ENCODE measurements at places on chromosomes 6 and 20.

DNA sequence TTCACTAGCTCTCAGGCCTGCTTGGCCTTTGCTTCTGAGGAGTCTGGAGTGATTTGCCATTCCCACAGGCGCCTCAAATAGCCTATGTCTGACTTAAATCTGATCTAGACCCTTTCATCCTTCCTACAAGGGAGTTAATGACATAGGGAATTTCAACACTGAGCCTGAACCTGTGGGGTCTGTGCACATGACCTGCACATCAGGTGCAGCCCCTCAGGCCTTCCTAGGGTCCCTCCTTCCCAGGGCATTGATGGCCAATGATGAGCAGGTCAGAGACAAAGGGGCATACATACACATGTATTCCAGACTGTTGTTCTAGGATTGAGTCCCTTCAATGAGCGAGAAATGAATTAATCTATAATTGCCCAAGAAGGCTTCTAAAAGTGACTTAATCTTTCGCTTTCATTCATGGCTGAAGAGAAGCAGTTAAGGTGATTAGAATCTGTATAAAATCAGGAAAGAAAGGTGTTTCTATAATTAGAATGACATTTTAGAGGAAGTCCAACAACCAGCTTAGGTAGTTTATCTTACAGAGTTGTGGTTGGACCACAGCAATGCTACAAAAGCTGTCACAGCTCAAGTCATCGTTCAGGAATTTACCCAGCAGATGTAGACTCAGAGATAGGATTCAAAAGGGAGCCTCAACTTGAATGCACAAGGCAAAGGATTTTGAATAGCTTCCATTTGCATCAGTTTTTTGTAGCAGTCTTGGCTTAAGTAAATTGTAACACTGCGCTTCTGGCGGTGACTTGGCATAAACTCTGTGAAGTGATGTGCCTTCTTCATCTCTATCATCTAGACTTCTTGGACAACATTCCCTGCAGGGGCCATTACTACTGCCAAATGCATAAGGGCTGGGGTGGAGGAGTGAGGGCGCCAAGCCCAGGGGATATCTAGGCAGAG is 27.0 kb upstream of the TBC1D7 start:
- no peak for DNase-seq

GRCh38 chr20:24953209-24953575 is 4.1 kb downstream of the CST7 start:
- no peak for DNase-seq

GRCh38 chr6:36633915-36634314 is 39.8 kb downstream of the SRSF3 start:
- peak; percentile 33 for DNase-seq

DNA sequence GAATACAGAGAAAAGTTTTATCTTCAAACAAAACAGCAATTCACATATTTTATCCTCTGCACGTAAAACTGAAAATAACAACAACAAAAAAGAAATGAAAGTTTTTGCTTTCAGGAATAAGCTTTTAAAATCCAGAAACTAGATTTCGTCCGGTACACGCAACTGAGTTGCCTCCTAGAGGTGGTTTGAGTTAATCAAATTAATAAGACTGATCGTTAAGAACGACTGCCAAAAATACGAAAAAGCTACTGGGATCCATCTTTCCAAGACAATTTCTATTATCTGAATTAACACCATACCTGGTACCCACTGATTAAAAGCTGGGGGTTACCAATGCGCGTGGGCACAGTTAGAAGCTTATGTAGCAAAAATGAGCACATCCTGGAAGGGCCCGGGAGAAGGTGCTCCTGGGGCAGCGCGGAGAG is 669 bp downstream of the PDCD2 start:
- DNase-seq: no peak

GRCh38 chr6:155455766-155456165 is at the start of gene NOX3:
Gene NOX3 (minus strand): TSS chr6:155455839. CDS start chr6:155455800, 39 bp downstream.
- DNase-seq: no peak

DNA sequence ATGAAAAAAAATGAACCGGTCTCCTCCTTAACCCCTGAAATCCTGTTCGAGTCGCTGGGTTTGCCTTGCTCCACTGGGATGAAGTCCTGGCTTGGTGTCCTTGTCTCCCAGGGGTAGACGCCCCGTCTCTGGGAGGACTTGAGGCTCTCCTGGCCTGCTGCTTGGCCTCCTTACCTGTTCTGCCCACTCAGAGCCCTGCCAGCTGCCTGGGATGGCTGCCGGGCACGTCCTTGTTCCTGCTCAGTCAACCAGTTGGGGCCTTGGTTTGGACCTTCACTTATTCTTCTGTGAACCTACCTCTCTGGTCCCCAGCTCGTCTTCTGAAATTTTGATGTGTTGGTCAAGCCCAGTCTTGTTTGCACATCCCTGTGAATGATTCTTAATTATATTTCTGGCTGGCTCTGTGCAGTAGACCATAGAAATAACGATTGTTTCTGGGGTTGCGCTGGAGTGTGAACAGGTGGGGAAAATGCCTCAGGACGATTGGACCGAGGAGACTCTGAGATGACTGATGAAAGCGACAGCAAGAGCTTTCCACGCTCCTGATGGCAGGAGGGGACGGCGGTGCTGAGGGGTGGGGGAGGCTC is 126.5 kb upstream of the ESR1 start:
- no peak for DNase-seq

DNA sequence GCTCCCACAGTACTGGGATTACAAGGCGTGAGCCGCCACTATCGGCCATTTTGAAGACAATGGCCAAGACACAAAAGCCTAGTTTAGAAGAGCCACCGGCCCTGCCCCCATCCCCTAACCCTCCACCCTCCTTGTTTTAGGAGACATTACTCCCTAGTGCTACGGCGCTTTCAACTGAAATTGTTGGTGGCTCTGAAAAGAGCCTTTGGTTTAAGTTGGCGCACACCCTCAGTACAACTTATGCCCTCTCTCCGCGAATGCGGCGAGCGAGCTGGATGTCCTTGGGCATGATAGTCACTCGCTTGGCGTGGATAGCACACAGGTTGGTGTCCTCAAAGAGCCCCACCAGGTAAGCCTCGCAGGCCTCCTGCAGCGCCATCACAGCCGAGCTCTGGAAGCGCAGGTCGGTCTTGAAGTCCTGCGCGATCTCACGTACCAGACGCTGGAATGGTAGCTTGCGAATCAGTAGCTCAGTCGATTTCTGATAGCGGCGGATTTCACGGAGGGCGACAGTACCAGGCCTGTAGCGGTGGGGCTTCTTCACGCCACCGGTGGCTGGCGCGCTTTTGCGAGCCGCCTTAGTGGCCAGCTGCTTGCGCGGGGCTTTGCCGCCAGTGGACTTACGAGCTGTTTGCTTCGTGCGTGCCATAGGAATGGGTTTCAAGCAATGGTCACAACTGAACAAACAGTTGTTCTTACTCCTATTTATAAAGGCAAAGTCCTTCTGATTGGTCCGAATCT is 114.9 kb upstream of the BTN3A2 start:
- DNase-seq: peak; percentile 68

DNA sequence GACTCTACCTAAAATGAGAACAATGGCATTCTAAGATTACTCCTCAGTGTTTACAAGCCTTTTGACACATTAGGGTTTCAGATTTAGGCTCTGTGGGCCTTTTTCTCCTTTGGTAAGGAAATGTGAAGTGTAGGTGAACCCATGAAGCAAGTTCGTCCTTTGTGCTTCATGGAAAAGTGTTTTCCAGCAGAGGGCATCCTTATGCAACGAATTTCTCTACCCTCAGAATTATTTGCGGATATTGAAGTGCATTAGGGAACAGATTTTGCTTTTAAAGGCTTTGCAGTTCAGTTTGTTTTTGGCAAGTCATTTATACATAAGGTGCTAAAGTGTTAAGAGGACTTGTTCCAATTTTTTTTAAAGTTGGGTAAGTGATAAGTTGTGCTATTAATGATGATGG is 55.7 kb upstream of the FERMT1 start:
- DNase-seq: peak; percentile 49

DNA sequence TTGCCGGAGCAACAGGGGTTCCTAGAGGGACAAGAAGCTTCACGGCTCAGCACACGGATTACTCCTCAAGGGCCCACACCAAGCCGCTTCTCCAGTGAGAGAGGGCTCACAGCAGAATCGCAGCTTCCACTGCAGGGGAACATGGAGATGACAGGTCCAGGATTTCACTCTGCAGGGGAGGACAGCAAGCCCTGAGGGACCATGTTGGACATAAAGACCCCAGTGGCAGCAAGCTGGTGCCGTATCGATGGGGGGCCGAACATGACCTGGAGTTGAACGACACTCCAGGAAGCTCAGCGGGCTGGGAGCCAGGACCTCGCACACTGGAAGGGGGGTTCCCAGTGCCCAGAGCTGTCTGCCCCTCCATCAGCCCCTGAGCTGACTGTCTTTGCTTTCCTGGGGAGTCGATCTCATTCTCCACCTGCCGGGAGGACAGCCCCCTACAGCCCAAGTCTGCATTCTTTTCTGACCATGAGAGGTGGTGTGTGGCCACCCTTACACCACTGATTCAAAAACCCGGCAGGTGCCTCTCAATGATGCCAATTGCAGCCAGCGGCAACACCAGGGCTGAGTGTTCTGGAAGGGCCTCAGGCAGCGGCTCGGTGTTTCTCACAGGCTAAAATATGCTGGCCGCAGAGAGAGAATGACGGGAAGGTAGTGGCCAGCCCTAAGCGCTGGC is 194.5 kb upstream of the CDH4 start:
- DNase-seq: no peak

DNA sequence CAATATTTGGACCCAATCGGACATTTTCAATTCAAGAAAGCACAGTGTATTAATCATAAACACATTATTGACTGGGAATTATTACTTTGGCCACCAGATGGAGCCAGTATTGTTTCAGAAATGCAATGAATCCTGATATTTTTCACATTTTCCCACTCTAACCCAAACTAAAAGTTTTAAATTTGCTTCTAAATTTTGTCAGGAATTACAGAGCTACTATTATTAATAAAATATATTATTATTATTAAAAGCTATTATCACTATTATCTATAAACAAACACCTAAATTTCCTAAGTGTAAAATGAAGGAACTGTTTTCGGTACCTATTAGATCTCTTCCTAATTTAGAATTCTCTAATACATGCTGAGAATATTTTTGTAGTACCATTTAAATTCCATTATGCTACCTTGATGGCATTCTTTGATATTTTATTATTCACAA is 245.3 kb downstream of the OGFRL1 start:
- DNase-seq: peak; percentile 2

DNA sequence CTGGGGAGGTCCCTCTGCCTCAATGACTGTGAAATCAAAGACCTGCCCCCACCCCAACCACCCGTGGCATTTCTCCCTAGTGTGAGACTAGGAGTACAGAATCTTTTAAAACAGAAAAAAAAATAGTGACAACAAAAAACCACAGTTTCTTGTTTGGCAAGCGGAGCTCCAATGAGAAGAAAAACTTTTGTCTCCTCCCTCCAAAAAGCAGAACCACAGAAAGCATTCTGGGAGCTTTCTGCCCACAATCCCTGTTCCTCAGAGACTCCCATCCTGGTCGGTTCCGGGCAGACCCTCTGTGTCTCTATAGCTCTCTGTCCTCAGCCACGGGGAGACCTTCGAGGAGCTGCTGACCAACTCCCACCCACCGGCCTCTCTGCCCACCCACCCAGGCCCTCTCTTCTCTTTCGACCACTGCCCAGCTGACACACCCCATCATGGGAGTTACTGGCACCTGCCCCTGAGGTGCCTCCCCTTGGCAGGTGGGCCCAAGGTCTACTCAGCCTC is 4.9 kb downstream of the PREX1 start:
- no peak for DNase-seq

DNA sequence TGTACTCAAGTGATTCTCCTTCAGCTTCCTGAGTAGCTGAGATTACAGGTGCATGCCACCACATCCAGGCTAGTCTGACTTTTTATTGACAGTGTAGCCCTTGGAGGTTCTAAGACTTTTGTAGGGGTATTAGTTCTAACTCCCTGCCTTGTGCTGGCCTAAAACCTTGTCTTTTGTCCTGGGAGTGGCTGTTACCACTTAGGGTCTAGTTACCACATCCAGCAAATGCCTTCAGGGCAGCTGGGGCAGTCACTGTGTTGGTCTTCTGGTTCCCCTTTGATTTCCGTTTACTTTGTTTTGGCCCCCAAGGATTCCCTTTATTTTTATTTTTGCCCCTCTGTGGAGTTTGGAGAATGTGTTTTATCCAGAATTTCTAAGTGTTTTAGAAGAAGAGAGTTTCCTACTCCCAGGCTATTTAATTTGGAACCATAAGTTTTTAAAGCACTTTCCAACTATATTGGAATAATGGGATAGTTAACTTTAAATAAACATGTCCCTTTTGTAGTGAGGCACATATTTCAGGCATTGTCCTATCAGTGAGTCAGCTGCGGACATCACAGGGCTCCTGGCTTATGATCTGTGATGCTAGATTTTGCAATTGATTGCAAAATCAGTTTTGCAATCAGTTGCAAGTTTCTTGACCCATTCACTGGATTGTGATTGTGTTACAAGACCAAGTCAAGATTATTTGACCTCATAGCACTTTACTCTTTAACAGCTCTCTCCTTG is 25.0 kb downstream of the IL22RA2 start:
- no peak for DNase-seq

DNA sequence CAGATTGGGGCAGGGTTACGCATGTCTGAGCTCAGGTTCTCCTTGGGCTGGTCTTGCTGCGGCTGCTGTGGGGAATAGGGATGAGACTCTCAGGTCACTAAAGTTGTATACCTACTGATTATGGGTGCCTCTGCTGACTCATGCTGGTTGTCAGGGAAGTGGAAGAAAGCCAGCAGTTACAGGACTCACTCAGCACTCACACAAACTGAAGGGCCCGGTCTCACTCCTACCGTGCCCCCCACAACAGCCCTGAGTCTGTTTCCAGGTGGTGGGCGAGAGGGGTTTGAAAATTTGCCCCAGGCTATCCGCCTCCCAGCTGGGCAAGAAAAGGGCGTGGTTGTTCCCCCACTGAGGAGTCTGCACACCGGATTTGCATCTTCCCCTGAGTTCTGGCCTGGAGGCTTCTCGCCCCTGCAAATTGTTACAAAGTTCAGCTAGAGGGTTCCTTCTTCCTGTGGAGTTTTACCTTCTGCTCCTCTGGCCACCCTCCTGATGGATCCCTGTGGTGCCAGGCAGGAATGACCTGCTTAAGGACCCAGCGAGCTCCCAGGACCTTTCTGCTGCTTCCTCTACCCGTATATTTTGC is 659.2 kb downstream of the HDGFL1 start:
- DNase-seq: no peak

DNA sequence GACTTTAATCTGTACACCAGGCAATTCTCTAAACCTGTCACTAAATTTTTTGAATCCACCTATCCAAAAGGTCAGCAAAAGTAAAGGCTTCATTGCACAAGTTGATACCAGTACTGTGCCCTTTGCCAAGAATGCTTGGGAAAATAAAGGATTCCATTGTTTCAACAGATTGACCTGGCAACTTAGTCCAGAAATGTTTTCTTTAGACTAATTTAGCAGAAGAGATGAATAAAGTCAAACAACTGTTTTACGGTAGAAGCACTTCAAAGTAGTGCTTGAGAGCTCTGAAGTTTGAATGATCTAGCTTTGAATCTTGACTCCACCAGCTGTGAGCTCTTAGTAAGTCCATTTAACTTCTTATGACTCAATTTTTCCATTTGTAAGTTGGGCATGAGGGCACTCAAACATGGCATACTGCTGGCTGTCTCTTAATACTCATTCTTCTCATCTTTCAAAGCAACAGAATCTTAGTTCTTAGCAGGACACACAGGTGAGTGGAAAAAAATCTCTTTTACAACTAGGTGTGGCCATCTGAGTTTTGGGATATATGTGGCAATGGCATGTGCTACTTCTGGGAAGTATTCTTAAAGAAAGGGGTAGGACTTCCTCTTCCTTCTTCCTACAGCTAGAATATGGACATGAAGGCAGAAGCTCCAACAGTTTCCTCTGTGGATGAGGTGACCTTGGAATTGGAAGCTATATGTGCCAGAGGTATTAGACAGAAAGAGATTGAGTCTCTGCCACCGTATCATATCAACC is 55.9 kb upstream of the LOC128125822 start:
- no peak for DNase-seq

- no peak for DNase-seq
These were observed 89.9 kb downstream of the PDE7B start for GRCh38 chr6:135941275-135942025.

Data from NCI-H2081 (cell line).